Activated T-helper 1 cell treated with anti-CD3 and anti-CD28 coated beads, Interleukin-12 subunit alpha, Interleukin-12 subunit beta, Interleukin-2, Interleukin-4 antibody, amounts not matched to agents 30 ng/mL and 10 ng/mL and 1 ng/mL, durations not matched to agents 14 hours and 24 hours and 36 hours (primary cell): ENCODE measurements at places on chromosomes 16 and 17. TPM values are rescaled to one million over a fixed set of nuclear protein-coding genes. Genes with fewer than 3 reads are reported as not detected.

The NSF gene
- 34.1 and 37.7 TPM in 2 replicates for total RNA-seq

The TP53TG3C gene
- total RNA-seq: not detected in 2 replicates

The GLIS2 gene
- total RNA-seq: 0.54 TPM in 2 replicates

The OSBPL7 gene
- total RNA-seq: 18.6 and 21.6 TPM in 2 replicates

The CDYL2 gene
- total RNA-seq: 93.4 and 97.1 TPM in 2 replicates

- no peak for DNase-seq
Measured at GRCh38 chr17:79866791-79867518, 27.7 kb upstream of the CBX4 start.

GRCh38 chr17:8466873-8467272 lies 31.2 kb downstream of the NDEL1 start:
- no peak for DNase-seq

- no peak for DNase-seq
Measured at GRCh38 chr17:28973425-28973824, 22.1 kb upstream of the PHF12 start.

DNA sequence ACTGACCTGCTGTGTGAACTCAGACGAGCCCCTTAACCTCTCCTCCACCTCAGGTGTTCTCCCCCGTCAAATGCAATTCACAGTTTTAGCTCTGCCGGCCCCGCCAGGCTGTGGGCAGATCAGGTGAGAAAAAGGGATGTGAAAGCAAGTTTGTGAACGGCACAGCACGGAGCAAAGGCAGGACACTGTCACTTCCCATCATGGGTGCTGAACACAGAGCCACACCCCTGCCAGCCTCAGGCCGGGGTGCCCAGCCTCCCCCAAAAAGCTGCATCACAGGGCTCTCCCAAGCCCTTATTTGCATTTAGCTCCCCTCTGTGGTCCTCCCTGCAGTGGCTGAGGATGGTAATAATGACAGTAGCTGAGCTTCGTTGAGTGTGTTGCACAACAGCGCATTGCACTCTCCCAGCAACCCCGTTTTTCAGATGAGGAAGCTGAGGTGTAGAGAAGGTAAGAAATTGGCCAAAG lies 88.8 kb upstream of the TNRC6C start:
- DNase-seq: no peak

DNA sequence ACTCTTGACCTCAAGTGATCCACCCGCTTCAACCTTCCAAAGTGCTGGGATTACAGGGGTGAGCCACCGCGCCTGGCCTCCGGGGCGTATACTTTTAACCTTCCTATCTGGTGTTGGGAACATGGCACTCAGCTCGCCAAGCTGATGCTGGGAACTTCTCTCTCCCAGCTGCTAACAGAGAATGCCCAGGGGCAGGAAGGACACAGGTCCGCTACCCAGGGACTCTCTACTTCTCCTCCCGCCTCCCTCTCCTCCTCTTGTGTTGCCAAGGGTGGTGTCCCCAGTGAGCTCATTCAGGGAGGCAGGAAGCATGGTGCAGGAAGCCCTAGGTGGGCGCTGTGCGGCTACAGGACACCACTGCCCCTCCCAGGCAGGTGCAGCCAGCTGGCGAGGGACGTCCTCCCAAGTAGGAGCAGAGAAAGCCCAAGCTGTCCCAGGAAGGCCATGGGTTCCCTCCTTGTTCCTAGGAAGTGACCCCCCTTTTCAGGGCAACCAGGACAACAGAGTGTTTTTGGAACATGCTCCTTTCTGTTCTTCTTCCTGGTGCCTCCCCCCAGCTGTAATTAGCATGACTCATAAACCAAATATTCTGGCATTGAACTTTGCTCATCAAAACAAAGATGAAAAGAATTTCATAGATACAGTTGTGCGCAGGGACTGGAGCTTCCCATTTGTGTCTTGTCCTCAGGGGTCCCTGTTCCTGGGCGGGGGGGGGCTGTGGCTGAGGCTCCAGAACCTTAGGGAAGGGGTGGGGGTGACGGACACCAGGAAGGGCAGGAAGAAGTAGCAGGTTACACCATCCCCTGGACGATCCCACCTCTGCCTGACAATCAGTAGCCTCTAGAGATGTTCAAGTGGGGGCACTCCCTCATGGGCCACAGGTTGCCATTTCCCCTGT lies 2.7 kb downstream of the C1QTNF1 start:
- DNase-seq: no peak

GRCh38 chr16:10598157-10598556 lies 17.8 kb upstream of the EMP2 start:
- no peak for DNase-seq

DNA sequence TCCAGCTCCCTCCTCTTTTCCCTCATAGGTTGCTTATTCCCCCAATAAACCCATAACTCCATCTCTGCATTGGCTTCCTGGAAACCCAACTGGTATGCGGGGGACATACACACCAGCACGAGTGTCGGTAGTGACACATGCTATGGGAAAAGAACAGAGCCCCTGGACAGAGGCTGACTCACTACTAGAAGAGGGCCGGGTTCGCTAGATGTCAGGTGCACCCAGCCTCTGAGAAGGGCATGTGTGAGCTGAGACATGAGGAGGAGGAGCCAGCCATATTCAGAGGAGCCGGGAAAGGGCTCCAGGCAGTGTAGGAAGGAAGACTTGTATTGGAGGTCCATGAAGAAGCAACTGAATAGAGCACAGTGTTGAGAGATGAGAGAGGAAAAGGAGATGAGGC lies 241.1 kb downstream of the SOX9 start:
- no peak for DNase-seq

DNA sequence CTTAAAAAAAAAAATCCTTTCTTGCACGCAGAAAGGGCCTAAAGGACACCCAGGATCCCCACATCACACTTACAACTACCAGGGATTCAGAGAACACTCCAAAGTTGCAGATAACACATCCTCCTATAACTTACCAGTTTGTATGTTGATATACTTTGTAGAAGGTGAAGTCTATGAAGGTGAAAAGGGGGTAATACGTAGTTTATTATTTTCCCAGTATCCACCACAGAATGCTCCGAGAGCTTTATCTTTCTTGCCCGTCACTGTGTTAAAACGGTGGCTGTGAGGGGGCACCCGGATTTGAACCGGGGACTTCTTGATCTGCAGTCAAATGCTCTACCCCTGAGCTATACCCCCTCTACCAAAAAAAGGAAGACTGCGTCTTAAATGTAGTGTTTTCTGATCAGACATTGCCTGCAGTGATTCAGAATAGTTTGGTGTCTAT lies 7.9 kb upstream of the RPL23 start:
- no peak for DNase-seq

- no peak for DNase-seq
Measured at GRCh38 chr16:72604375-72604774, 432.4 kb upstream of the PMFBP1 start.

- peak; percentile 68 for DNase-seq
Measured at GRCh38 chr17:50783193-50783660, 15.9 kb upstream of the ANKRD40CL start.

DNA sequence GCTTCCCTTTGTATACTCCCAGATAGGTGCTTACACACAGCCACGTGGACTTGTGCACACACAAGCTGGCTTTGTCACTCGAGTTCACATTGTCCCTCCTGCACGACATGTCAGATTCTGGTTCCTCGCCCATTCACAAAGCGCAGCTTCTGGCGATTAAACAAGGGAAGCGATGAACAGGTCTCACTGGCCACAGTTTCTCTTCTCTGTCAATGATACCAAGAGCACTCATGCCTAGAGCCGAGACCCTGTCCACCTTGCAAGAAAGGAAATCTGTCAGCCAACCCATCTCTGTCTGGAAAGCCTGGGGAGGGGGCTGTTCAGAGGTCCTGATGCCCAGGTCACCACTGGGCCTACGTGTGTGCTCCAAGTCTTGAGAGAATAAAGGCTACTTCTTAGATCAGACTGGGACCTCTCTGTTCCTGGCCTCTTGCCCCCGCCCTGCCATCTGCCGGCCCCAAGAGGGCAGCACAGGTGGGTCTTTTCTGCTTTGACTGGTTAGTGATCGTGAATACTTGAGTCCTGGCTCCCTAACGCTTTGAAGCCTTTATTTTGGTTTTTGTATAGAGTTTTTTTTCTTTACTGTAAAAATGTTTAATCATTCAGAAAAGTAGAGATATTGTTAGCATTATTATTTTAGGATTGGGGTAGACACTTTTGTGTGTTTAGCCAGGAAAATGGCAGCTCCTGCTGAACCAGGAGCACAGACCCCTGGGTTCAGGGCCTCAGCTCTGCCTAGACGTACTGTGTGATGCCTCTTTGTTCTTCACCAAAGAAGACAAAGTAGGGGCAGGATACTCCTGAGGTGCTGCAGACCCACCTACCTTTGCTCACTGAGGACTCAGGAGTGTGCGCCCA lies 104.7 kb downstream of the MRM1 start:
- peak; percentile 16 for DNase-seq

DNA sequence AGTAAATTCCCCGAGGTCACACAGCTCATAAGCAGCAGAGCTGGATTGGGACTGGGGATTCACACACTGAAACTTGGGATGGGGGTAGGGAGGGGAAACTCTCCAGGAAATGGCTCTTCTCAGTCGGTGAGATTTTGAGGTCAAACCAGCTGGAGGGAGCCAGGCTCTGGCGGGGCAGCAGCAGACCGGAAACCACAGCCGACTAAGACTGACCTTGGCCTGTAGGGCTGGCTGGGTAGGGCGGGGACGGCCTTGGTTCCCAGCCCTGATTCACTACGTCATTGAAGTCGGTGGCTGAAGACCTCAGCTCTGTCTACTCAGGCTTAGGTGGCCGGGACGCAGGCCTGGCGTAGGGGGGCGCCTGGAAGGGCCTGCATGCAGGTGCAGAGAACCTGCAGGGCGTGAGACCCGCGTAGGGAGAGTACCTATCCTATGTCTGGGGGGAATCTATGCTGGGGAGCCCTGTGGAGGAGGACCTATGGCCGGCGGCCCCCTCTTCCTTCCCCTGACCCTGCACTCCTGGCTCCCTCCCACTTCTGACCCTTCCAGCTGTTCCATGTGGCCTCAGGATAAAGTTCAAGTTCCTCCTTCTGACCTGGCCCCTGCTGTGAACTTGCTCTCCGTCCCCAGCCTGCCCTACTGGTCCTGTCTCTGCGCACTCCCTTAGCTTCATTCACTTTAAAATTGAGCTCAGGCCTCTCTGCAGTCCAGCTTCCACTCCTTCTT lies 11.9 kb upstream of the SLC4A1 start:
- no peak for DNase-seq

GRCh38 chr16:81608523-81609209 lies 164.1 kb downstream of the CMIP start:
- DNase-seq: no peak

DNA sequence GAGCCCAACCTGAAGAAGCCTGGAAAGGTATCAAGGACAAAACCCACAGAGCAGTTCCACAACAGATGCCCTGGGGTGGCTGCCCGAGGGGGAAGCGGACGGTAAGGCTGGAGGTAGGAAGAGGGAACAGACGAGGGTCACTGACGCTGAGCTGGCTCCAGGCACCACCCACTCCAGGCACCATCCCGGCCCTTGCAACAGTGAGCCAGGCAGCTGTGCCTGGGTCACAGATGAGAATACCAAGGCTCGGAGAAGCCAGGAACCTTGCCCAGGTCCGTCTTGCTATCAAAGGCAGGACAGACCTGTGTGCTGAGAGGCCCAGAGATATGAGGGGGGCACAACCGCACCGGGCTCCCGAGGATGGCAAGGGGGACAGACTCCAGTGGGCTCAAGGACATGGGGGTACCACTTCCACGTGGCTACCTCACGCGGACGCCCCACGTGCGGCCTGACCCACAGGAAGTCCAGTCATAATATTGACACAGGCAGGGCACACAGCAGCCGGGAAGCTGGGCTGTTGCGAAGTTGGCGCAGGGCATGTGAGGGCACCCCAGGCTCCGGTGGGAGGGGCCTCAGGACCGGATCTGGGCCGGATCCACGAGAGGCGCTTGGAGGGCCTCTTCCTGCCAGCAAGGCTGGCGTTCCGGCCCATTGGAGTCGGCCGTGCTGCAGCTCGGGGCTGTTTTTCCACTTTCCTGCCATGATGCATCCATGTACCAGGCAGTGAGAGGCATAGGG lies 29.9 kb downstream of the PEMT start:
- no peak for DNase-seq

- no peak for DNase-seq
Measured at GRCh38 chr16:80993307-80993706, 13.4 kb downstream of the CMC2 start.

DNA sequence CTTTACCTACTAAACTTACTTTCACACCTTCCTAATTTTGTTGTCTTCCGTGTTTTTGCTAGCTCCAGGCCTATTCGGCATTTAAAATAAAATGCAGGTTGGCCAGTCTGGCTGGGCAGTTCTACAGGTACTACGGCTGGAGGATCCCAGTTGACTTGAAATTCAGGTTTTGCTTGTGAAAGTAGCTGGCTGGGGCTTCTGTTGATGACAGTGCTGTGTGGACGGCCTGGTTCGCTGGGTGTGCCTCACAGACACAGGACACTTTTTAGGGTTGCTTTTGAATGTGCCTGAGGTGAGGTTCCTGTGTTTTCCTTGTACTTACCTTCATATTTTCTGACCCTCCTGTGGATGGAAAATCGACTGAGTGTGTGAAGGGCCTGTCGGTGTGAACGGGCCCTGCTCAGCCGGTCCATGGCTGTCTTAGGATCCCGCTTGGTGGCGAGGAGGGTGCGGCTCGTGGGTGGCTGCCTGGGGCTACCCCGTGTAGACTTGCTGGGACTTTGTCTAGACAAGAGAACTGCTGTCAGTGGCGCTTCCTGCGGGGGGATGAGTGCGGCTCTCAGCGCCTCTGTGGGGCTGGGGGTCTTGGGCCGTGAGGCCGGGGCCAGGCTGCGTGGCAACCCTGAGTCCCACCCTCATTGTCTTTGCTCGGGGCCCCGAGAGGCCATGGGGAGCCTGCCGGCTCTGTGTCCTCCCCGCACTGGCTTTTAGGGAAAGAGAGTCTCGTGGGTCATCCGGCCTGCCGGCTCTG lies 18.7 kb upstream of the ZNF750 start:
- no peak for DNase-seq
